Trophoblast cell (in vitro differentiated cells and primary cell): ENCODE measurements at places on chromosomes 3 and 15.

- DNase-seq, result no peak
Observed at GRCh38 chr3:66465587-66465986, 35.2 kb downstream of the LRIG1 start.

DNA sequence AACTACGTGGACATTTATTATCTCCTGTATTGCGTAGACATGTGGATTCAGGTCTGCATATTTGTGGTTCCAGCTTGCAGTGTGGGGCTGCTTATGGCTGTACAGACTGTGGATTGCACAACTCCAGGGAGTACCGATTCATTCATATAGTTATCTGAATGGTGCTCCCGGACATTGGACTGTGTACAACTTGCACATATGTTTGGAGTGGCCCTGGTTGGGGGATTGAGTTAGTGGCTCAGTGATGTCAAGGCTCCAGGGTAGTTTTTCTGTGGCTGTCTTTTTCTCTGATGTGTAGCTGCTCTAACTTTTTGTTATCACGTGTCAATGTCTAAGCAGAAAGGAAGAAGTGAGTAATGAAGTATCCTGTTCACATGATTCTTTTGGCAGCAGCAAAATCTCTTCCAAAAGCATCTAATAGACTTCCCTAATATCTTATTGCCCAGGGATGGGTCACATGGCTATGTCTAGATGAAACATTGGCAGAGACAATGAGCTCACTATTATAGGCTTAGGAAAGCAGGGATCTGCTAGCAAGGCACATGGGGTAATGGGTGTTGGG lies 15.8 kb downstream of the ST3GAL6 start:
- peak; percentile 68 for DNase-seq

DNA sequence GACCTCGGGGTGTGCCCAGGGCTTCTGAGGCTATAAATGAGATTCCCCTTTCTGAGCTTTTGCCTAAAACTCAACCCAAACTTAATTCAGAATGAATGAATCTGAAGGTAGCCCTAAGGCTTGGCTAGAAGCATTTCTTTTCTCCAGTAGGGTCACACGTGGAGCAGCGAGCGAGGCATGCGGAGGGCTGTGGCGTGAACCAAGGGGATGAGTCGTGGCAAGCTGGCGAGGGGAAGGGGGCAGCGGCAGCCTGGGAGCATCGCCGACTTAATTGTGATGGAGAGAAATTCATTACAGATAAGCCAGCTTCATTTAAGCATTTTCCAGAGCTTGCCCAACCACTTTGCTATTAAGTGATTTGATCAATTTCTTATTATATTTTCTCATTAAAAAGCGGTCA lies 79.9 kb downstream of the CHSY1 start:
- DNase-seq, result no peak

- DNase-seq, result no peak
Observed at GRCh38 chr15:33788906-33789540, 179.3 kb upstream of the CHRM5 start.

GRCh38 chr15:64919721-64920120 lies 8.0 kb downstream of the ANKDD1A start:
- DNase-seq, result no peak

- no peak for DNase-seq
Observed at GRCh38 chr3:143170676-143171075, 51.1 kb downstream of the CHST2 start.

DNA sequence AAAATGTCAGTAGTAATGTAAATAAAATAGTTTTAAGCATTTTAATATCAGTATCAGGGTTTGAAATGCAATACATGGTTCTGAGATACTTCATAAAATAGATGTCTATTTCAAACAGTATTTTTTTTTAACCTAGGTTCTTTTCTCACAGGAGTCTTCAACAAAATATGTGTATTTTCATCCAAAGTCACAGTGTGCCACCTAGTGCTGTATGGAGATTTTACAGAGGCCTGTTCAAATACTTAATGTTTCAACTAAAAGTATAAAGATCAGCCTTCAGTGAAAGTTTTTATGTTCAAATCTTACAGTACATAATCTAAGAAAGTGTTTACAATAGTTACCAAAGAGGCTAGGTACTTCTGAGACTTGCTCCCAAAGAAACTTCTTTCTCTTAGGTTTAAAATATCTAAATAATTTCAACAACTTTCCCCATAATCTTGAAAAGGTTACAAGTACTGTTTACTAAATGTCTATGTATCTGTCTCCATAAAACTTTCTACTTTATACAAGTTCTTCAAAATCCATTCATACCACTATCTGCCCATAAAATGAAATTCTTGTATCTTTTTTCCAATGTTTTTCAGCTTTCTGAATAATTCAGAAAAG lies 38.3 kb downstream of the SCAPER start:
- peak; percentile 61 for DNase-seq

- no peak for DNase-seq
Observed at GRCh38 chr15:34914317-34914716, 55.2 kb downstream of the AQR start.

DNA sequence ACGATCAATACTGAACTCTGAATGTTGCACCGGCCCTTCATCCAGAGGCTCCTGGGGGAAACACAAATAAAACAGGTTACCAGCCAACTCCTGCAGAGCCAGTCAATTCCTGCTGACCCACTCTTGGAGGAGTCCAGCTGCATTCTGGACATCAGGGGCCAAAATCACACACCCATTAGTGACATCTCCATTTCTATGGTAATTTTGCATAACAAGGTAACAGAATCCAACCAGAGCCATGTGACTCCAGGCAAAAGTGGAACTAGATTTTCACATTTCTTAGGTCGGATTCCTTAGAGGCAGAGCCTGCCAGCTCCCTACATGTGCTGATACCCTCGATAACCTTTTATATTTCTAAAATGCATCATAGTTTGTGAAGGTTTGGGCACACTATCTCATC lies 119.2 kb upstream of the CTNNB1 start:
- no peak for DNase-seq

DNA sequence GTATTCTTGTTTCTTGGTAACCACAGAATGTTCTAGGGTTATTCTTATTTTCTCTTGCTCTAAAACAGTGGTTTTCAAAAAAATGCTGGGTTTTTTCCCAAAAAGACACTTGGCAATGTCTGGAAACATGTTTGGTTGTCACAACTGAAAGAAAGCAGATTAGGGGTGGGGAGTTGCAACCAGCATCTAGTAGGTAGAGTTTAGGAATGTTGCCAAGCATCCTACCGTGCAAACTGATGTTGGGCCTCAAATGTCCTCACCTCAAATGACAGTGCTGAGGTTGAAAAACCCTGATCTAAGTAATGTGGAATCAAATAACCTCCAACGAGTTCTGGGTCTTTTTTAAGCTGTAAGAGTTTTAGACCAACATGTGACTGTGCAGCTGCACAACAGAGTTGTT lies 270.5 kb upstream of the STT3B start:
- DNase-seq, result peak; percentile 70

GRCh38 chr3:135366816-135367215 lies 571.8 kb downstream of the EPHB1 start:
- DNase-seq, result no peak

DNA sequence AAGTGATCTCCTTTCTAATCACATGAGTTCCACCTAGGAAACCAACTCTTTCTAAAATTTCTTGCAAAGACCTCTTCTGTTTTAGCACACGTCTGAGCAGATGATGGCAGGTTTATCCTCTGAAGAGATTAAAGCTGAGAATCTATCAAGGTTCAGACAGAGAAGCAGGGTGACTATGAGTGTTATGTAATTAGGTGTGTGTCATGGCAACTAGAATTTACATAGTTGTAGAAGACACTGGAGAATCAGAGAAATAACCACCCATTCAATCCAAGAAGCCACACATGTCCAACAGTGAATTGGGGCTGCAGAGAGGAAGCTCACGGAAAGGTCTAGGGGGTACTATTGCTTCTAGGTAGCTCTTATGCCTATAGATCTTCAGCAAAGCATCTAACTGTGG lies 600.5 kb downstream of the PYDC2 start:
- DNase-seq, result no peak

DNA sequence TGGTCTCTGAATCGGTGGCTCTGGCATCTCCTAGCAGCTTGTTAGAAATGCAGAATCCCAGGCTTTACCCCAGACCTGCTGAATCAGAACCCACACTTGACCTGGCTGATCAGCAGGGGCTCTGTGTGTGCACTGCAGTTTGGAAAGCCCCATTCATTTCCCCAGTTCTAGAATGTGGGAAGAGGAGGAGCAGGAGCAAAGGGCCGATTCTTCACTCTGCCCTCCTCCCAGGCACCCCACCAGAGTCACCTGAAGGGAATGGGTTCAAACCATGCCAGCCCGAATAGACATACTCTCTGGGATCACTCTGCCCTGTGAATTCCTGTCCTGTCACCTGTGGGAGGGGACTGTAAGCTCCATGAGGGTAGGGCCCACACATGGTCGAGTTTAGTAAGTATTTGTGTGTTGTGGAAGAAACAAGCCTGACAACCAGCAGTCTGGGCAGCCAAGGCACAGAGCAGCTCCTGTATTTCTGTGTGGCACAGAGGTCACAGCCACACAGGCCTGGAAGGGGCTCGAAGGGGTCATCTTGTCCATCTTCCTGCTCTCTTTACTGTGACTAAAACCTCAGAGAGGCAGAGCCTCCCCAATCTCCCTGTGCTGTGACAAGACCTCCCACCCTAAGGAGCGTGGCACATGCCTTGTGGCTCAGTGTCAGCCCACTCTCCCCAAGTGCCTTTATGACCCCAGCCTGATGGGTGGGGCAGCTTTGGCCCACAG lies 29.0 kb upstream of the HHATL start:
- DNase-seq, result no peak

DNA sequence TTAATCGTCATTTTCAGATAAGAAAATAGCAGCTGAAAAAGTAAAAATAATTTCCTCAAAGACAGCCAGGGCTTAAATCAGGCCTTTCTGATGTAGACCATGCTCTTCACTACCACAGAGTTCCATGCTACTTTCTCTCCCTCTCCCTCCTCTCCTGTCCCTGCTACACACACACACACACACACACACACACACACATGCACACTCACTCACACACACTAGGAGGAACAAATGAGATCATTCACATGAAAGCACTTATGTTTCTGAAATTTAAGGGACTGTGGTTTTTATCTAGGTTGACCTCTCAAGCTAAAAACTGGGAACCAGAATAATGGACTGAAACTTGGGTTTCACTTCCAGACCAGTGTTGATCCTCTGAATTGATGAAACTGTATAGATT lies 4.1 kb upstream of the PSMA4 start:
- no peak for DNase-seq

- no peak for DNase-seq
Observed at GRCh38 chr15:45958924-45959323, 324.1 kb downstream of the SQOR start.

DNA sequence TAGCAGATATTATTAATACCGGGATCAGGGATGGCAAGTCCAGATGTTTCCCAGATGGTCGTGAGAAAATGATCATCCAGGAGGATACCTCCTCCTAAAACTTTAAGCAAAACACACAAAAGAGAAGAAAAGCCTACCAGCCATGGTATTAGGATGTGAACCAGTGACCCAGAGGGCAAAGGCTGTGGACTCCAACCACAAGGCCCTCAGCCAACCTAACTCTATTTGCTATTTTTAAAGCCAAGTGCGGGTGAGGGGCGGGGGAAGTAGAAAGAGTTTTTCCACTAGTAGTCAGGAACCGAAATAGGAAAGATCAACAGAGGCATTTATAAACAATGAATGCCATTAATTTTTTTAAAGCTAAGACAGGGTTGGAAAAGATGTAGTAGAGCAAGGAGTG lies 77.4 kb downstream of the STAC start:
- DNase-seq, result no peak

GRCh38 chr3:94183551-94183950 lies 120.7 kb downstream of the NSUN3 start:
- no peak for DNase-seq

DNA sequence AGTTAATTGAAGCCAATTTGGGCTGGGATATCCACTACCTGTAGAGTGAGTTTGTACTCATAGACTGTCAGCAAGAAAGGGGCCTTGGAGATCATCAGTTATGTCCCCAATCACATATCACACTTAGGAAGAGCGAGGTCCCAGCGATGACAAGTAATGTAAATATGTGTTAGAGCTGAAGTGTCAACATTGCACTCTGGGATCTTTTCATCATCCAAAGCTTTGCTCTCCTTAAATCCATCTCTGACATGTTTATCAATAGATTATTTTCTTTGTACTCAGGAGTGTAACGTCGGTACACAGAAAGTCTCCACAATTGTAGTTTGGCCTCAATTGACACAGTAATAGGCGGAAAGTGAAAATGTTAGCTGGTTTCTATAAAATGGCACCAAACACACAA lies 113.7 kb upstream of the TPRG1 start:
- DNase-seq, result no peak

- peak; percentile 73 for DNase-seq
Observed at GRCh38 chr3:128343287-128344051, 123.2 kb downstream of the DNAJB8 start.

- DNase-seq, result no peak
Observed at GRCh38 chr15:83320404-83320803, 35.9 kb upstream of the BNC1 start.

DNA sequence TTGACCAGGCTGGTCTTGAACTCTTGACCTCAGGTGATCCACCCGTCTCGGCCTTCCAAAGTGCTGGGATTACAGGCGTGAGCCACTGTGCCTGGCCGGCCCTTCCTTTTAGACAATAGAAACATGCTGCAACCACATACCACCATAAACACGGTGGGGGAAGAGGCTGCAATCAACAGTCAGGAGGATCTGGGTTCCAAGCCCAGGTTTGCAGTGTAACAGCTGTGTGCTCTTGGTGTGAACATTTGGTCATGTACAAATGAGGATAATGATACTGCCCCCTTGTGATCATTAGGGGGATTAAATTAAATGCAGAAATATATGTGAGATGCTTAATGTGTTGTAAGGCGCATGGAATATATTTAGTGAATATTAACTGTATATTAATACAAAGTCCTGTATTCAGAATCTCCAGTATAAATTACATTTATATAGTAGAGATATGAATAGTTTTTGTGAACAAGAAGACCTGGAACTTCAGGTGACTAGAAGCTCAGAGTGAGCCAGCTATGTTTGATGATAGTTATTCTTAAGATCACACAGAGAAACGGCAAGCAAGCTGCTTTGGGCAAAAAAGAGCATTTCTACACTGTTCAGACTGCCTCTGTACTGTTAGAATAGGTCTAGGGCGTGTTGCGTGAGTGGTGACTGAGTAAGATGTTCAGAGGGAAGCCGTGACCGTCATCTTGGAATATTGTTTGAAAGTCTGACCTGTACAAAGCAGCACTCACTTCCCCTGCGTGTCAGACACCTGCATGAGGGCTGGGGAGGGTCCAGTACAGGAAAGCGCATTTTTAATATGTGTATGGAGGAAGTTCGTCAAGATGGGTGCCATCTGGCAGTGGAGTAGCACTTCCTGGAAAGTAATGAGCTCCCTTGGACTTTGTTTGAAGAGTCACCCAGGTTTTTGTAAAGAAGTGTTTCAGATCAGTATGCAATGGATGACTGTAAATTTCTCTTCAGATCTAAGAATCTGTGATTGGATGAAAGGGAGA lies 125.8 kb downstream of the PGPEP1L start:
- peak; percentile 80 for DNase-seq

- DNase-seq, result no peak
Observed at GRCh38 chr3:12120374-12121140, 38.2 kb downstream of the TIMP4 start.

GRCh38 chr3:97927704-97928103 lies 44.5 kb downstream of the RIOX2 start:
- no peak for DNase-seq
